ENCODE measurements at places on chromosomes 7 and 10. TPM values are rescaled to one million over a fixed set of nuclear protein-coding genes. Genes with fewer than 3 reads are reported as not detected.

Gene MBL2
- not detected for total RNA-seq

Gene GBX1
- not detected for total RNA-seq

Gene TAF5
- 4.5 TPM for total RNA-seq

Gene GRK5
- total RNA-seq = 45.9 TPM

Gene SOSTDC1
- total RNA-seq = not detected

Gene AASS
- 20.5 TPM for total RNA-seq

Gene RAPGEF5
- total RNA-seq = 0.21 TPM

Gene MMD2
- not detected for total RNA-seq

Gene MOGAT3
- total RNA-seq = not detected

Gene TLX1
- total RNA-seq = not detected
